Effector memory CD8-positive, alpha-beta T cell (primary cell): ENCODE measurements at places on chromosomes 6 and 20.

GRCh38 chr20:36848078-36848660 lies 27.8 kb upstream of the TLDC2 start:
- H3K27me3 ChIP-seq: no peaks in the 10 kb centered on the region
- no peak overlapping the region for H3K4me3 ChIP-seq
- peaks cover 5% of the 10 kb centered on the region for H3K4me1 ChIP-seq
- no peak for DNase-seq

GRCh38 chr20:62347445-62347844 lies 19.7 kb downstream of the LAMA5 start:
- H3K4me1 ChIP-seq: no peaks in the 10 kb centered on the region
- DNase-seq: no peak
- H3K36me3 ChIP-seq: peaks cover 2% of the 10 kb centered on the region
- H3K27ac ChIP-seq: no peak overlapping the region
- H3K4me3 ChIP-seq: no peak overlapping the region

DNA sequence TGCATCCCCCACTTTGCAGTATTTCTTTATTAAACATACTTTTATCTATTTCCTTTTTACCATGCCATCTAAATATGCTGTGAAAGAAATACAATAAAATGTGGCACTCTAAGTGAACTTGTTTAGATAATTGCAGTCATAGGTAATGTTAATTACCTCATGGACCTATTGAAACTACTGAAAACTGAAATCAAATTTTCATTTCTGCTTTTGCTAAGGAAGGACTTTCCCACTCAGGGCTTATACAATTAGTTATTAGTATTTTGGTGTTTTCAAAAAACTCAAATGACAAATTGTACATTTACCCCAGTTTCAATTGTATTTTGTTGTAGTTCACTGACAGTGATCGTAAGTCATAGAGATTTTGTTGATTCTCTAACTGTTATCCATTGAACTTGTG lies 88.4 kb downstream of the ID4 start:
- DNase-seq: no peak
- no peak overlapping the region for H3K27ac ChIP-seq
- no peaks in the 10 kb centered on the region for H3K36me3 ChIP-seq
- H3K4me1 ChIP-seq: no peaks in the 10 kb centered on the region

DNA sequence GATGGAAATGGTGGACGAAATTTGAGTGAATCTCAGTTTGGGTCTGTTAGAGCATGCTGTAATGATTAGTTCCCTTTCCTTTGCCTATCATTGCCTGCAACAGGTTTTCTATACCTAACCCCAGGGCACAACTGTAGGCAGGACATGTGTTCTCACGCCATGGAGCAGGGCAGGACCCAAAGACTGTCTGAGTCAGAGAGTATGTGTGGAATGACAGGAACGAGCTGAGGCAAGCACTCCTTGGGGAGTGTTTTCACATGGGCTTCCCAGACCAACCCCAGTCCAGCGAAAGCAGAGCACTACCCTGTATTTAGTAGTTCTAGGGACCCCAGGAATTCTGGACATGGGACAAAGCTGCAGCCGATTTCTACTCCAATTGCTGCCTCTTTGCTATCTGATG lies 234.2 kb downstream of the HACE1 start:
- no peak overlapping the region for H3K4me3 ChIP-seq
- no peak for DNase-seq
- H3K27ac ChIP-seq: no peak overlapping the region
- no peaks in the 10 kb centered on the region for H3K36me3 ChIP-seq

- no peak for DNase-seq
- no peak overlapping the region for H3K27ac ChIP-seq
- peaks cover 35% of the 10 kb centered on the region for H3K4me1 ChIP-seq
- no peak overlapping the region for H3K4me3 ChIP-seq
- H3K27me3 ChIP-seq: no peaks in the 10 kb centered on the region
- peaks cover 14% of the 10 kb centered on the region for H3K36me3 ChIP-seq
Measured at GRCh38 chr20:32130352-32130751, 20.8 kb downstream of the TM9SF4 start.

DNA sequence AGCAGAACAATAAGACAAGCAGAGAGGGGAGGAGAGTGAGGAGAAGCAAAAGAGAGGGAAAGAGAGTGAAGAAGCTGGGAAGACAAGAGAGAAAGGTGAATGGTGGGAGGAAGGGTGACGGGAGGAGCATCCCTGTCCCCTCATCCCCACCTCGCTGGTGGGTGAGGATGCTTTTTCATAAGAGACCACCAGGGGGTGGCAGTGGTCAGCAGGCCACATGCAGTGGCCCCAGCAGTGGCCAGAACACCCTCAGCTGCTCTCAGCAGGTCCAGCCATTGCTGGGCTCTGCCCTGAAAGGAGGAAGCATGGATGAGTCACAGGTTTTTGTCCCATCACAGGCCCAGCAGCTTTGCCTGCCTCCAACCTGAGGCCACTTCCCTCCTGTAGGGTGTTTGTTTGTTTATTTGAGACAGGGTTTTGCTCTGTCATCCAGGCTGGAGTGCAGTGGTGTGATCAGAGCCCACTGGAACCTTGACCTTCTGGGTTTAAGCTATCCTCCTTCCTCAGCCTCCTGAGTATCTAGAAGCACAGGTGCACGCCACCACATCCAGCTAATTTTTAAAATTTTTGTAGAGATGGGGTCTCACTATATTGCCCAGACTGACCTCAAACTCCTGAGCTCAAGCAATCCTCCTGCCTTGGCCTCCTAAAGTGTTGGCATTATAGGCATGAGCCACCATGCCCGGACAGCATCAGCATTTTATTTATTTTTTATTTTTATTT lies 24.0 kb downstream of the FGD2 start:
- no peak overlapping the region for H3K4me3 ChIP-seq
- H3K27me3 ChIP-seq: no peaks in the 10 kb centered on the region
- peak overlapping the region; percentile 64 for H3K27ac ChIP-seq
- DNase-seq: peak; percentile 30

DNA sequence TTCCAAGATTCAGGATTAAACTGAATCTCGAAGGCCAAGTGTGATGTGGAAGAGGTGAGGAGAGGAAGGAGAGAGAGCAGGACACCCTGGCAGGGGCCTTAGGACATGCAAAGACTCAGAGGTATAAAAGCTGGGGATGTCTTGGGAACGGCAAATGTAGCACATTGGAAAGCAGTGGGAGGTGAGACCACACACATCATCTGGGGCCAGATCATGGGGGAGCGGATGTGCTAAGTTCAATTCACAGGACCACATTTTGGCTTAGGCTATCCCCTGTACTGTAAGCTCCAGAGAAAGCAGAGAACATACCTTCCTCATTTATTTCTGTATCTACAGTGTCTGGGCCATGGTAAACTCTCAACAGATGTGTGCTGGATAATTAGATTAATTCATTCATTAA lies 59.5 kb upstream of the MBOAT1 start:
- no peaks in the 10 kb centered on the region for H3K36me3 ChIP-seq
- H3K27me3 ChIP-seq: no peaks in the 10 kb centered on the region
- DNase-seq: no peak
- no peak overlapping the region for H3K4me3 ChIP-seq
- H3K27ac ChIP-seq: no peak overlapping the region

GRCh38 chr6:130069485-130069884 lies 51.1 kb downstream of the L3MBTL3 start:
- no peak overlapping the region for H3K4me3 ChIP-seq
- H3K36me3 ChIP-seq: peaks cover 41% of the 10 kb centered on the region
- DNase-seq: no peak
- peak overlapping the region; percentile 57 for H3K27ac ChIP-seq
- no peaks in the 10 kb centered on the region for H3K27me3 ChIP-seq

DNA sequence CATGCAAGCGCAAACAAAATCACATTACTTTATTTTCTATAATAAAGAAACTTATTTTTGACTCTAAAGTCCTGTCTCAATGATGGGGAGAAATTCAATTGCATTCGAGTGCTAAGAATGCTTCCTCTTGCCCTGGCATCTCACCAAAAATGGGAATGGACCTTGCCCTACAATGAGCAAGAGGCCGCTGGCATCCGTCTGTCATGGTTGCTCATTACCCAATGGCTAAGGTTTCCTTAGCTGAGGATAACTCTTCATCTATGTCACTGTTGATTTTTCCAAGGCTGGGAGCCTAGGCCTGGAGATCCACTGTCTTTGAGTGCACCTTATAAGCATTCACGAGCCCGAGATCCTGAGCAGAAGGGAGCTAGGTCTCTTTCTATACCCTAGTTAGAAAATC lies 471.3 kb upstream of the NRSN1 start:
- H3K36me3 ChIP-seq: no peaks in the 10 kb centered on the region
- H3K4me3 ChIP-seq: no peak overlapping the region
- DNase-seq: no peak
- no peaks in the 10 kb centered on the region for H3K27me3 ChIP-seq

GRCh38 chr6:108995296-108995695 lies 99.3 kb downstream of the SESN1 start:
- no peak overlapping the region for H3K27ac ChIP-seq
- no peaks in the 10 kb centered on the region for H3K27me3 ChIP-seq
- H3K4me3 ChIP-seq: no peak overlapping the region
- DNase-seq: no peak
- peaks cover 78% of the 10 kb centered on the region for H3K36me3 ChIP-seq

GRCh38 chr6:82624251-82624650 lies 260.6 kb downstream of the TPBG start:
- no peak overlapping the region for H3K4me3 ChIP-seq
- H3K4me1 ChIP-seq: no peaks in the 10 kb centered on the region
- peaks cover 3% of the 10 kb centered on the region for H3K27me3 ChIP-seq
- no peaks in the 10 kb centered on the region for H3K36me3 ChIP-seq
- no peak for DNase-seq

GRCh38 chr6:170128811-170129681 lies 161.8 kb downstream of the DLL1 start:
- no peak overlapping the region for H3K27ac ChIP-seq
- H3K36me3 ChIP-seq: no peaks in the 10 kb centered on the region
- no peak overlapping the region for H3K4me3 ChIP-seq
- no peak for DNase-seq
- H3K4me1 ChIP-seq: peaks cover 3% of the 10 kb centered on the region
- H3K27me3 ChIP-seq: peaks cover 30% of the 10 kb centered on the region

- no peak for DNase-seq
- no peaks in the 10 kb centered on the region for H3K4me1 ChIP-seq
- H3K4me3 ChIP-seq: no peak overlapping the region
- H3K27me3 ChIP-seq: peaks cover 58% of the 10 kb centered on the region
- peaks cover 2% of the 10 kb centered on the region for H3K36me3 ChIP-seq
- H3K27ac ChIP-seq: no peak overlapping the region
Measured at GRCh38 chr6:6331393-6331792, 10.9 kb upstream of the F13A1 start.

- no peak overlapping the region for H3K27ac ChIP-seq
- H3K36me3 ChIP-seq: no peaks in the 10 kb centered on the region
- no peaks in the 10 kb centered on the region for H3K4me1 ChIP-seq
- no peak overlapping the region for H3K4me3 ChIP-seq
- DNase-seq: no peak
- no peaks in the 10 kb centered on the region for H3K27me3 ChIP-seq
Measured at GRCh38 chr6:93644611-93645010, 225.3 kb upstream of the EPHA7 start.

- no peak overlapping the region for H3K4me3 ChIP-seq
- peaks cover 27% of the 10 kb centered on the region for H3K27me3 ChIP-seq
- no peak for DNase-seq
- H3K4me1 ChIP-seq: no peaks in the 10 kb centered on the region
- peaks cover 3% of the 10 kb centered on the region for H3K36me3 ChIP-seq
Measured at GRCh38 chr20:48115502-48115901, 330.2 kb upstream of the SULF2 start.

DNA sequence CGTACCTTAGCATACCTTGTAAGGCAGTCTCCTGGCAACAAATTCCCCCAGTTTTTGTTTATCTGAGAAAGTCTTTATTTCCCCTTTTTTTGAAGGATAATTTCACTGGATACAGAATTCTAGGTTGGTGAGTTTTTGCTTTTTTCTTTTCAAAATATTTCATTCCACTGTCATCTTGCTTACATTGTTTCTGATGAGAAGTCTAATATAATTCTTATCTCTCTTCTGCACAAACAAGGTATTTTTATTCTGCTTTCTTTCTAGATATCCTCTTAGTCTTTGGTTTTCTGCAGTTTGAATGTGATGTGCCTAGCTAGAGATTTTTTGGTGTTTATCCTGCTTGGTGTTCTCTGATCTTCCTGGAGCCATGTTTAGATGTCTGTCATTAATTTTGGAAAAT lies 57.7 kb upstream of the EZR start:
- DNase-seq: no peak
- peaks cover 2% of the 10 kb centered on the region for H3K4me1 ChIP-seq
- H3K27me3 ChIP-seq: no peaks in the 10 kb centered on the region

DNA sequence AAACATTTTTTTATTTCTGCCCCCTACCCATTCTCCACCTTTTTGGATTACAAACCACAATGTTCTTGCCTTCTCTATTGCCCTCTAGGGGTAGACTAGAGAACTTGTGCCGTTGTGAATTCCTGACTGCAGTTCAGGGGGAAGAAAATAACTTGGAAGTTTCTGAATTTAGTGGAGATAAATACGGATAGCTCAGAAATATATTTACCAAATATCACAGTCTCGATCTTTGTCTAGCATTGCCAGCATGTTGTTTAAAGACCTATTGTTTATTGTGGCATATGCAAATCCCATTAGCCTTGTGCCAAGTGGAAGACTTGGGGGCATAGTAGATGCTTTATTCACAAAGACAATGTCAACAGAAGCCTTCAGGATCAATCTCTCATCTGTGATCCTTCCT lies 154.1 kb upstream of the MMS22L start:
- no peaks in the 10 kb centered on the region for H3K27me3 ChIP-seq
- no peak overlapping the region for H3K4me3 ChIP-seq
- no peaks in the 10 kb centered on the region for H3K4me1 ChIP-seq

DNA sequence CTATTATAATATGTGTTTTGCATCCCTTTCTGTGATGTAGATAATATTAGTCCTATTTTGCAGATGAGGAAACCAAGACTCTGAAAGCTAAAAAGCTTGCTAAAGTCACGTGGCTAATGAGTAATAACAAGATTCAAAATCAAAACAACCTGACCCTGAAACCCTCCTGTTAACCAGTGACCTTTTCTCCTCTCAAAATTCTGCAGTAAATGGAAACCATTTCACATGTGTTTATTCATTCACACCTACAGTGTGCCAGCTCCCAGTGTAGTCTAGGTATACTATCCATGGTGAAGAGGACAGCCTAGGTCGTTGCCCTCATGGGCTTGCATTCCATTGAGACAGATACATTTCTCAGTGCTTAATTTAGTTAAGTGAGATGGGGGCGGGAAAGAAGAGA lies 30.6 kb upstream of the PHACTR2 start:
- H3K4me3 ChIP-seq: no peak overlapping the region
- no peaks in the 10 kb centered on the region for H3K27me3 ChIP-seq
- peaks cover 32% of the 10 kb centered on the region for H3K4me1 ChIP-seq
- H3K36me3 ChIP-seq: peaks cover 4% of the 10 kb centered on the region

- no peaks in the 10 kb centered on the region for H3K4me1 ChIP-seq
- DNase-seq: no peak
- H3K4me3 ChIP-seq: no peak overlapping the region
- H3K27me3 ChIP-seq: no peaks in the 10 kb centered on the region
- H3K27ac ChIP-seq: no peak overlapping the region
Measured at GRCh38 chr6:9503111-9503761, 911.6 kb downstream of the TFAP2A start.

DNA sequence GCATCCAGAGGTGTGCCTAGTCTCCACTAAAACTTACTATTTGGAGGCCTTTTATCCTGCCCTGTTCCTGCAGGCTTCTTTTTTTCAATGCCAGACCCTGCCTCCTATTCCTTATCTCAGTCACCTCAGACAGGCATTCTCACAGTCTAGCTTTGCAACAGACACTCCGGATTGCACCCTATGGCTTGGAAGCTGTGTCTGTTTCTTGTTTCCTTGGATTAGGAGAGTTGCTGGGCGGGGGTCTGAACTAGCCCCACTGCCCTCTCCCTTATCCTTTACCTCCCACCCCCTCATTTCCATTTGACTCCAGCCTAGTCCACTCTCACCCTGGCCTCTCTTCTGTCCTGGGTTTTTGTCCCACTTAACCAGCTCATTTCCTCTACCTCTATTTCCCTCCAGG lies 228.1 kb upstream of the CITED2 start:
- H3K36me3 ChIP-seq: no peaks in the 10 kb centered on the region
- no peak overlapping the region for H3K4me3 ChIP-seq
- no peak overlapping the region for H3K27ac ChIP-seq
- peaks cover 4% of the 10 kb centered on the region for H3K27me3 ChIP-seq
- H3K4me1 ChIP-seq: no peaks in the 10 kb centered on the region
- DNase-seq: no peak
